Activated naive CD4-positive, alpha-beta T cell (primary cell): ENCODE measurements at places on chromosomes 1 and 21.

DNA sequence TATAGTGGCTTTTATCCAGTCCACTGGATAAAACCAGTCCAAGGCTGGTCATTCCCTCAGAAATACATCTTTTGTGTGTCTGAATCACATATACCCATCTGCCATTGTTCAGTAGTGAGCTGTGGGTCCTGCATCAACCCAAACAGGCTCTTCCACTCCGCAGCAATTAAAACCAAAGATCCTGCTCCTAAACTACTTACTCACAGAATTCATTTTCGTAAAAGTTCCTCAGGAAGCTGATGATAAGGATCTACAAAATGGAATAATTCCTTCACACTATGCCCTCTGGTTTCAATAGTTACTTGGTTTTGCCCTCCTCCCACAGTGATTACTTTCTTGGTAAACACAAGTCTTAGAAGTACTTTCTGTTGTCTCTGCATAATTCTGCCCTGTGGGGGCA is 5.1 kb upstream of the MFSD2A start:
- no peak for DNase-seq

DNA sequence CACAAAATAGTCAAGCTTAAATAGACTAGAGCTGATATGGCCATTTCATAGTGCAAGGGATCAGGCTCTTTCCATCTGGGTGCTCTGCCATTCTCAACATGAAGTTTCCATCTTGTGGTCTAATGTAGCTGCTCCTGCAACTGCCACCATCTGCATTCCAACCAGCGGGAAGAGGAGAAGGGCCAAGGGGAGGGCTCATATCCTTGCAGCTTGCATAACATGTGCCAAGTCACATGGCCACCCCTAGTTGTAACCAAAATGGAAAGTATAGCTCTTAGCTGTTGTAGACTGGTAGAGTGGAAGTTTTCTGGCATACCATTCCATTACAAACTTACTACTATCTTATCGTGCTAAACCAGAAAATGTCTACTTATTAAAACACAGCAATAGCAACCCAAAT is 38.9 kb upstream of the IVNS1ABP start:
- DNase-seq, result no peak

GRCh38 chr21:17682924-17683323 is 70.2 kb upstream of the BTG3 start:
- no peak for DNase-seq

- DNase-seq, result no peak
These were observed 42.8 kb upstream of the LRIF1 start for GRCh38 chr1:111006556-111006955.

DNA sequence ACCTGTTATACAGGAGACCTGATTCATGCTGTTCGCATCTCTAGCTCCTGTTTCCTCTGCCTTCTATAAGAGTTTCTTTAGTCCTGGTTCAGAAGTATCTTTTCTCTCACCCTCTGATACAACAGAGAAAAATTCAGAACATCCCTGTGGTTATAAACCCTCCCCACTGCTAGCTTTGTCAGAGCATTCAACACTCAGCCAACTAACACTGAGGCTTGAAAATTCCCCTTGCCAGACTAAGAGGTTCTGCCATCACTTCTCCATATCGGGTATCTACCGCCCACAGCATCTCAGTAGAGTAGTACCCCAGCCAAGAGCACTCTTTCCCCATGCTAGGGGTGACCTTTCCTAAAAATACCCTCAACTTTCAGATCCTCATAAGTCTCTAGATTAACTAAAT is 19.6 kb upstream of the PIK3R3 start:
- no peak for DNase-seq

DNA sequence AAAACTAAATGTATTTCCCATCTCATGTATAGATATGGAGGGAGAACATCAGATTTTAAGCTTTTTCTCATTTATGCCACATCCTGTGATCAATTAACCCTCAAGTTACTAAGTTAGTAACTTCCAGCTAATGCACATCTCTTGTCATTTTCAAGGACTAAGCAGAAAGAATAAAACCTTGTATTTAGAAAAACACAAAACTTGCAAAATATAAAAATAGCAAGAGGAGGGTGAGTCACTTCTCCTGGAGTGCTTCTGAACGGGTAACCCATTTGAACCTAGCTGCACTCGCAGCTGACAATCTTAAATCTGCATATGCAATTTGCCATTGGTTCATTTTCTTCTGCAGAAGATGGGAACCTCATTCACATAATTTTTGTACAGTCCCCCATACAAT is 500.5 kb downstream of the SETD4 start:
- DNase-seq, result no peak

DNA sequence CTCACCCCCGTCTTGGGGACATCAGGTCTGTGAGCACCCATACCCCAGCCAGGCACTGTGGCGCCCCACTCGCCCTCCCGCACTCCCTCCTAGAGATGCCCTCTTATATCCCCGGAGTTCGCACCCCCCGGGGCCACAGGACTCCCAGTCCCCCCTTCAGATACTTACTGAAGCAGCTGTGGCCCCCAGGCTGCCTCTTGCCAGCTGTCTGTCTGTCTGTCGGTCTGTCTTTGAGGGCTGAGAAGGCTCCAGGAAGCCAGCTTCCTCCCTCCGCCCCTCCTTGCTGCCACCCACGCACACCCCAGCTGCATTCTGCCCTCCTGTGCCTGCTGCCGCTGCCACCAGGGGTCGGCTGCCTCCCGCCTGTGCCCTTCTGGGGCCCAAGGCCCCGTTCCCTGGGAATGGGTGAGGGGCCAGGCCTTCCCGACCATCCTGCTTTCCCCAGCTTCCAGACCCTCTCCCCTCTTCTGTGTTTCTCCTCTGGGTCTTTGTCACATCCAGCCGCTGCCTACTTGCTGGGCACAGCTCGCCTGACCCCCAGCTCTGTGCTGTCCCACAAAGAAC is at the start of gene PTPN7:
PTPN7 (minus strand) TSS at position 226 of the 564 bp plus-strand sequence. CDS start 1,200 bp downstream, outside the sequence.
- peak; percentile 45 for DNase-seq

DNA sequence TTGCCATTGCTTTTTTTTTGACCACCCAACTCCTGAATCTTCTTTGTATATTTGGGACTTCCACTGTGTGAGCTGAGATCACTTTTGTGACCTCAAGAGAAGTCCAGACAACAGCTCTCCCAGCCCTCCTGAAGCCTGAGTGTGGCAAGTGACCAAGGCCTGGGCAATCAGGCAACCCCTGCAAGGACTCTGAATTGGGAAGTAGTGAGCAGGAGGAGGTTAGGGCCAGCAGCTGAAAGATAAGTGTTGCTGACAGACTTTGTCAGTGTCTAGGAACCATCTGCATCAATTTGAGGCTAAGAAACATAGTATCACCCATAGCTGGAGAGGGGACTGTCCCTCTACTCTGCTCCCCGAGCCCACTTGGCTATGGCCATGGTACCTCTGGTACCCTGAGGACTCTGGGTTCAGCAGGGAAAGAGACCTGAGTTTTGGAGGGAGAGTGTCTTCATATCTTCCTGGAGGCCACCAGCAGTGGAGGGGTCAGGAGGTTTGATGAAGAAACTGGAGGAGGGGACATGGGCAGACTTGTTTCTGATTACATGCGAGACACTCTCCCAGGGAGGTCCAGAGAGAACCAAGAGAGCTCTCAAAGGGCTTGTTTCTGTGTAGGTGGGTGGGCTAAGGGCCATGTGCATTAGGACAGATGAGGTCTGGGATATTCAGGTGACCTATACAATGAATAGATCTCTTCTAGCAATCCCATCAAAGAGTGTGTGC is 147.0 kb upstream of the DNAH14 start:
- no peak for DNase-seq
